ENCODE measurements at places on chromosomes 1 and 21. TPM values are rescaled to one million over a fixed set of nuclear protein-coding genes. Genes with fewer than 3 reads are reported as not detected.

DNA sequence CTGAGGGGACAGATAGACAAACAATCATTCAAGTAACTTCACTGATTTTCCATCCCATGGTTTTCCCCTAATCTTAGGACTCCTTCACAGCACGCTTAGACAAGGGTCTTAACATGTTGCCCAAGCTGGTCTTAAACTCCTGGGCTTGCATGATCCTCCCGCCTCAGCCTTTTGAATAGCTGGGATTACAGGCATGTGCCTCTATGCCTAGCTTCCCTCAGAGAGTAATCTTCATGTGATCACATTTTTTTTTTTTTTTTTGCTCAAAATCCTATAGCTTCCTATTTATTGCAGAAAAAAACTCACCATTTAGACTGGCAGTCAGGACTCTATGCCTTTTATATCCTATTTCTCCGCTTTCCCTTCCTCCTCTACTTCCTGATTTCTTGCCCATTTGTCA, 90.4 kb upstream of the DPH5 start:
- DNase-seq: no peak

GRCh38 chr21:25944082-25944481, 209.3 kb downstream of the GABPA start:
- DNase-seq: no peak

GRCh38 chr1:27773826-27774445, 917 bp downstream of the STX12 start:
- DNase-seq: no peak

DNA sequence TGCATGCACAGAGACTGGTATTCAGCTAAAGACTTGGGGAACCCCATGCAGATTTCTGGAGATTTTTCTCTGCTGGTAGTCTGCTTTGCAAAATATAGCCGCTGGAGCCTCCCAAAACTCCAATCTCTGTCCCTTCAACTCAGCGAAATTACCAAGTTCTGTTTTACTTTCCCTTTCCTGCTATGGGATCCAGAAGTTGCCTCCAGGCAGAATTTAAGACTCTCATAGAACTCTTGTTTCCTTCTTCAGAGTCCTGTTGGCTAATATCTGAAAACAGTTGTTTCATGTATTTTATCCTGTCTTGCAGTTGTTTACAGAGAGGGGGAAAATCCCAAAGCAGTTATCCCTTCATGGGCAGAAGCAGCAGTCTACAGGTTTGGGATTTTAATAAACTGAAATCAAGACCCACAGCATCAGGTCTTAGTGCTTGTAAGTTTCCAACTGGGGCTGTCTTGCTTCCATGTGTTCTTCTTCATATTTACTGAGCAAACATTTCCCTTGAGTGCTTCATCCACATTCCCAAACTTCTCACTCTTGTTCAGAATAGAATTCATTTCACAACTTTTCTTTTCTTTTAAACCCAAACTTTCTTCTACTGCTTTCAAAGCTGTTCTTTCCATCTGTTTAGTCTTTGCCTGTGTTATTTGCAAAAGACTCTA, 221.3 kb upstream of the DMRTA2 start:
- no peak for DNase-seq

- DNase-seq: no peak
These were observed 25.7 kb downstream of the CTH start for GRCh38 chr1:70436622-70437251.

- DNase-seq: no peak
These were observed 16.1 kb downstream of the CLCN6 start for GRCh38 chr1:11822091-11822490.

- no peak for DNase-seq
These were observed 41.4 kb downstream of the MAB21L3 start for GRCh38 chr1:116152577-116152943.

DNA sequence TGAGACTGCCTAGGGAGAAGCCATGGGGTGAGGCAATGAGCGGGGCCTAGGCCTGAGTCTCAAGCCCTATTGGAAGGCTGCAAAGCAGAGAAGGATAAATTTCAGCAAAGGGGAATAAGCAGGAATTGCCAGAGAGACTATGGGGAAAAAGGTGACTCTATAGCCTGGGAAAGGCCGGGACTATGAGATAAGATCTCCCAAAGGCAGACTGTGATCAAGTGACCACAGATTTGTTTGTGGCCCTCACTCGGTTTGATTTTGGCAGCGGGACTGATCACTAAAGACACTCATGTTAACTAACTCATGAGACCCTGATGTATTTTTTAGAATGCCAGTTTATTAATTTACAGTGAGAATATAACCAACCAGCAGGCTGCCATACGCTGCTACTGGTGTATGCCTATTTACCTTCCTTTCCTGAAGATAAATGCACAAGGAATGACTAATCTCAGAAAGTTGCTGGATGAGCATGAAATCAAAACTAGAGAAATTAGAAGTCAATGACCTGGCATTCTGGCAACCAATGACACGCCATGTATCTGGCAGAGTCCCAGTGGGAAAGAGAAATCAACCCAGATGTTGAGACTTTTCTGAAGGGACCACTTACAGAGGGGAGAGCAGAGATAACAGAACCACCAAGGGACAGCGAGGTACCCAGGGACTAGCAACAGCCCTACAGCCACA, 4.3 kb downstream of the HSF2BP start:
- no peak for DNase-seq

- DNase-seq: peak; percentile 9
These were observed 40.6 kb upstream of the CD46 start for GRCh38 chr1:207711285-207711684.

- DNase-seq: peak; percentile 63
These were observed 797 bp downstream of the WDR47 start for GRCh38 chr1:109040989-109041620.

DNA sequence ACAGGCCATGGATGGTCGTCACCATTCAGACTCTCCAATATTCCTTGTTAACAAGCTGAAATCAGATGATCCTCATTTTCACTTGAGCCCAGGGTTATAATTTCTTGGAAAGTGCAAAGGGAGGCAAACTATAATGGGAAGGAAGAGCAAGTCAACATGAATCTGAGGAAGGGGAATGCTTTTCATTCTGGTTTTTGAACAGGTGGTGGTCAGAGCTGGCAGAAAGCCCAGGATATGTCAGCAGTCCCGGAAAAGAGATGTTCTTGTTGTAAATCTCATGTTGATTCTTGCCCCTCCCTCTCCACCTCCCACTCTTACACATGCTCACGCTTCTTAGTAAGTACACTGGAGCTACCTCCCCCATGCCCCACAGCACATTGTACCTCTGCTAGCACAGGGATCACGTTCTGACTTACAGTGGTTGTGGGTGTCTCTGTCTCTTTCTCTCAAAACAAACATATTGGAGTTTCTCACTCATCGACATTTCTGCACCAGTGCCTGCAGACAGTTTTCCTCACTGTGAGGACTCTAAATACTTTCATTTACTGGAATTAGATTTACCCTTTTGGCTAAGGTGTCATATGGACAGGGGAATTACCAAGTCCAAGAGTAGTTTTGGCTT, 77.6 kb downstream of the XCL2 start:
- no peak for DNase-seq

GRCh38 chr1:209655411-209656231, 3.4 kb upstream of the LAMB3 start:
- no peak for DNase-seq

- no peak for DNase-seq
These were observed 23.9 kb upstream of the H3-3A start for GRCh38 chr1:226038661-226039060.

- peak; percentile 66 for DNase-seq
These were observed 9.6 kb upstream of the EPS8L3 start for GRCh38 chr1:109773203-109773899.

DNA sequence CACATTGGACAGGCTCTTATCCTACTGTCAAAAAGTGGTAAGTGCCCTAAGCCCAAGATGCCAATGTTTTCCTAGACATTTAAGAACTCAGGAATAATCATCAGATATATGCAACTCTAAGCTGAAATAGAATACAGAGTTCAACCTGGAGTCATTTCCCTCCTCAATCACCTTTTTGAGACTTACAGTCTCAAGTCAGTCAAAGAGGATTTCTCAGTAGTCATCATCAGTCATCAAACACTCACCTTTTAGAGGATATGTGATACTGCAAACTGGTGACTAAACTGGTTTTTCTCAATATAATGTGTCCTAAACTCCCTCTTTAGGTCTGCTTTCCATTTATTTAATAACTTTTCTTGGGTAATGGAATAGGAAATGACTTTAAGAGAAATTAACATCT, 145.3 kb upstream of the ADAMTS5 start:
- DNase-seq: no peak

GRCh38 chr1:213327017-213327667, 276.1 kb downstream of the RPS6KC1 start:
- DNase-seq: peak; percentile 1

GRCh38 chr1:61515096-61515495, 209.8 kb downstream of the TM2D1 start:
- DNase-seq: no peak

DNA sequence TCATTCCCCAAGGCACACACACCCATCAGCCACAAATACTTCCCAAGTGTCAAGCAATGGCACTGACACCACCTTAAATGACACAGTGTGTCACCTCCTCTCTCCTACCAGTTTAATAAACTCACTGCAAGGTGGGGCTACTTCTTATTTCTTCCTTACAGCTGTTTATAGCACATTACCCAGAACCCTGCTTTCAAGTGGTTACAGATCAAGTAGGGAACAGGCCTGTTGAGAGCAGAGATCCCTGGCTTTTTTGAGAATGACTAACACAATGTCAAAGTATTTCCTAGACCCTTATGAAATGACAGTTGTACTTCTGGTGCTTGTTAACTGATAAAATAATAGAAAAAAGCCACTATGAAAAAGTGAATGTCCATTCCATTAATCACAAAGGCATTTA, 19.8 kb downstream of the ZBTB17 start:
- DNase-seq: no peak

- DNase-seq: no peak
These were observed 188.9 kb downstream of the RHOU start for GRCh38 chr1:228923973-228924686.

DNA sequence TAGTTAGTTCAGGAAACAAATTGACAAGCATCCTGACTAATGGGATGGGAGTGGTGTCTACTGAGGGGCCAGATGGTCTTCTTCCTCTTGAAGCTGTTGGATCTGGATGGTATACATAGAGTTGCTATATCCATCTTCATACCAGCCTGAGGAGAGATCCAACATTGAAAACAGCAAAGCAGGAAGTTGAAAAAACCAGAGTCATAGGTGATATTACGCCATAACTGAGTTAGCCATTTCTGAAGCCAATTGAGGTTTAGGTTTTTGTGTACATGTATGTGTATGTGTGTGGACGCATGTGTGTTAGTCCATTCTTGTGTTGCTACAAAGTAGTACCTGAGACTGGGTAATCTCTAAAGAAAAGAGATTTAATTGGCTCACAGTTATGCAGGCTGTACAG, 2.3 kb upstream of the TSPAN2 start:
- DNase-seq: no peak

DNA sequence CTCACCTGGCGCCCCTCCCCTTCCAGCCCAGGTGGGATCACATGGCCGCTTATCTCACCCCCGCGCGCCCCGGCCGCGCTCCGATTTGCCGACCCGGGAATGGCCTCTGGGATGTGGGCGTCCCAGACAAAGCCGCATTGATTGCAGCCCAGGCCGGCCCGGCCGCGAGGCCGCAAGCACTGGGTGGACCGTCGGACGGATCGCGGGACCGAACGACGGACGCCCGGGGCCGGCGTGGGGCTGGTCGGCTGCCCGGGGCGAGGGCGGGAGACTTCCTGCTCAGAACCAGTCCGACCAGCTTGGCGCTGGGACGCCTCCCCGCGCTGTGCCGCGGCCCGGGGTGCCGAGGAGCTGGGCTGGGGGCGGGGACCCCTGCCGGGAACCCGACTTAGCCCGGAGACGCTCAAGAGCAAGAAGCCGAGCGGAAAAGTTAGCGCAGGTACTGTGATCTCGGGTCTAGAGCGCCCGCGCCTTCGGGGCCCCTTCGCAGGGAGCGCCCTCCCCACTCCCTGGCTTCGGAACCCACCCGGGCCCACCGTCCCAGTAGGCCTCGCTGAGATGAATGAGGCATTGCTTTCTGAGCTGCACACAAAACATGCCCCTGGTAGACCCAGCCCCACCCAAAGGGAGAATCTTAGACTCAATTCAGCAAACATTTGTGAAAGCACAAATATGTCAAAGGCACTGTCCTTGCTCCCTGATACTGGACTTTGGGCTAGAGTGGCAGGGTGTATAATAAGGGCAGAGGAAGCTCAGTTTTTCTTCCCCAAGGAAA, 415 bp upstream of the LAD1 start:
- DNase-seq: peak; percentile 85

The GLRX2 gene
- total RNA-seq: 13.5 TPM

The OLFM3 gene
- 0.73 TPM for total RNA-seq

The LCE1B gene
- not detected for total RNA-seq

The TGFBR3 gene
- 2.9 TPM for total RNA-seq

The CELA2A gene
- total RNA-seq: not detected

The OR2L2 gene
- total RNA-seq: 0.10 TPM

The U2AF1 gene
- 74.6 TPM for total RNA-seq

Measured in H1 (cell line).